ENCODE measurements at places on chromosomes 2 and 18.

DNA sequence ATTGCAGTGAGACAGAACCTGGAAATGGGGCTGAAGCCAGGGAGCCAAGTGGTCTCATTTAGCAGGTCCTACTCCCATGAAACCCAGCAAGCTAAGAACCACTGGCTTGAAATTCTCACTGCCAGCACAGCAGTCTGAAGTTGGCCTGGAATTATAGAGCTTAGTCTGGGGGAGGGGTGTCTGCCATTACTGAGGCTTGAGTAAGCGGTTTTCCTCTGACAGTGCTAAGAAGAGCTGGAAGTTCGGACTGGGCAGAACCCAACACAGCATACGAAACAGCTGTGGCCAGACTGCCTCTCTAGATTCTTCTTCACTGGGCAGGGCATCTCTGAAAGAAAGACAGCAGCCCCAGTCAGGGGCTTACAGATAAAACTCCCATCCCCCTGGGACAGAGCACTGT, 305.7 kb upstream of the SETBP1 start:
- no peak for DNase-seq

GRCh38 chr2:74724496-74724895, 70.4 kb downstream of the SEMA4F start:
- DNase-seq, result no peak

- DNase-seq, result no peak
These were observed 18.8 kb downstream of the ZNF385B start for GRCh38 chr2:179842498-179843153.

GRCh38 chr2:152475982-152476381, 141.0 kb downstream of the FMNL2 start:
- DNase-seq, result no peak

DNA sequence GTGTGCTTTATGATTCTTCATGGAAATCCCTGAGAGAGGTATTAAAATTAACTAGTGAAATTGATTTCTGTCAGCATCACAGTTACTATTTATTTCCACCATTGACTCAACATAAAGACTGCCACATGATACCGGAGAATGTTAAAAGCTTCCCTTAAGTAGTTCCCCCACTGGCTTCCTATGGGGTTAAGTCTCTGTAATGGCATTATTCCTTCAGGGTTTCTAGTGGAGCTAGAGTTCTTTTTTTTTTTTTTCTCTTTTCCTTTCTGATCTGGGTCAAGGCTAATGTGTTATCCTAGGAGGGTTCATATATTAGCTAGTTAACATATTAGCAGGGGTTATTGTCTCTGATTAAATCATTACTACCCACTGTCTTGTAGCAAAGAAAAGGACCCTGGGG, 1919.1 kb upstream of the PIK3C3 start:
- DNase-seq, result no peak

Measured in central memory CD8-positive, alpha-beta T cell (primary cell).